ENCODE measurements at places on chromosomes 16 and 17.

- no peak for DNase-seq
Measured at GRCh38 chr17:57419940-57420550, 163.7 kb downstream of the MSI2 start.

GRCh38 chr17:80633207-80633606 lies 88.6 kb downstream of the RPTOR start:
- no peak for DNase-seq

GRCh38 chr16:85042606-85043005 lies 15.0 kb downstream of the KIAA0513 start:
- no peak for DNase-seq

DNA sequence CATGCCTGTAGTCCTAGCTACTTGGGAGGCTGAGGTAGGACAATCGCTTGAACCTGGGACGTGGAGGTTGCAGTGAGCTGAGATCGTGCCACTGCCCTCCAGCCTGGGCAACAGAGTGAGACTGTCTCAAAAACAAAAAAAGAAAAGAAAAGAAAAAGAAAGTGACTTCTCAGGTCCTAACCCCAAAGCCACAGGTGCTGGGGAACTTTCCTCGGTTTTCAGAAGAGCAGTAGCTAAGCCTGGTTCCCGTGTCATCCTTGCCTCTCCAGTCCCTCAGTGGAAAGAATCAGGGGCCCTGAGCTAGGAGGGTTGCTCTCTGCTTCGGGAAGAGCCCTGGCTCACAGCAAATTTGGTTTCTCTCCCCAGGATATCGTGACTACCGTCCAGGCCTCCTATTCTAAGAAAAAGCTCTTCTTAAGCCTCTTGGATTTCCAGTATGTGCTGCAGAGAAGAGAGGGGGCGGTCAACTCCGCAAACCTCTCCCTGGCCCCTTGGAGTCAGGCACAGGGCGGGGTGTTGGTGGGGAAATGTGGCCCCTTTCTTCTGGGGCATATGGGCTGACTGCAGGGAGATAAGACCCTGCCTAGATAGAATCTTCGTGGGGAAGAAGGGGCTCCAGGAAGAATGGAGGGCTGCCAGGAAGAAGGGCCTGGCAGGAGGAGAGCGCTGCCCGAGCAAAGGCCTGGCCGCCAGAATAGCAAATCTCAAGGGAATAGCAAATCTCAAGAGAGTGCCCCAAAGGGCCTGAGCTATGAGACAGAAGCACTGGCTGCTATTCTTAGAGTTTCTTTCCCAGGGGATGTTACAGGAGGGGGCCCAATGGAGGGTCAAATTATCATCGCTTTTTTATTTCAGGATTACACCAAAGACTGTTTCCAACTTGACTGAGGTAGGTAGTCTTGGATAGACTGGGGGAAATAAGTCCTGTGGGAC lies 8.3 kb upstream of the NLRC5 start:
- peak; percentile 63 for DNase-seq

GRCh38 chr17:44916781-44917241 lies 1.5 kb upstream of the GFAP start:
- no peak for DNase-seq

- no peak for DNase-seq
Measured at GRCh38 chr16:78102865-78103264, 3.4 kb downstream of the WWOX start.

DNA sequence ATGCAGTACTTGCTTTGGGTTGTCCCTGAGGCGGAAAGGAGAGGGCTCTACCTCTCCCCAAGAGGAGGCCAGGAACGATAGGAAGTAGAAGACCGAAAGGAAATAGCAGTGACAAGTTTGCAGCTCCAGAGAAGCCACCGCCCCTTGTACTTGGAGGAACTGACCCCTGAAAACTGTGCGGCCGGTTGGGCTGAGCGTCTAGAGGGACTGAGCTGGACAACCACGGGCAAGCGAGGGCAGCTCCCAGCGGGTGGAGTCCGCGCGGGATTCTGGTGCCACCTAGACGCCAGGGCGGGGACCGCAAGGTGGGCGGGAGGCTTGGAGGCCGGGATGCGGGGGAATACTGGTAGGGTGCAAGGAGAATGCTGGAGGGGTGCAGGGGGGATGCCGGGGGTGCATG lies 1.3 kb upstream of the SLC6A4 start:
- no peak for DNase-seq

DNA sequence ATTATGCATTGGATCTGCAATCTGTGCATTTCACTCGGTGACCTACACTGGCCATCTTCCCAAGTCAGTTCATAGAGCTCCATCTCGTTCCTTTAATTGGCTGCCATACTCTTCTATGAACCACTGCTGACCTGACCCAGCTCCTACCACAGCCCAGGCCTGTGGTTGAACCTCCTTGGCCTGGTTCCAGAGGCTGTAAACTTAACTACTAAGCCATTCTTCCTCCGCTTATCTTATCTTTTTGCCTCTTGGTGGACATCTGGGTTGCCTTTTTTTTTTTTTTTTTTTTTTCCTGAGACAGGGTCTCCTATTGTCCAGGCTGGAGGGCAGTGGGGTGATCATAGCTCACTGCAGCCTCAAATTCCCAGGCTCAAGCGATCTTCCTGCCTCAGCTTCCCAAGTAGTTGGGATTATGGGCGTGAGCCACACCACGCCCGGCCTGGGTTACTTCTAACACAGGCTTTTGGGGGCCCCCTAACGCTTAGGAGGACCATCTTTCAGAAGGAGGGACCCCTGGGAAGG lies 18.3 kb downstream of the COQ7 start:
- DNase-seq, result no peak

- DNase-seq, result no peak
Measured at GRCh38 chr16:53064081-53064578, 9.3 kb downstream of the CHD9 start.

DNA sequence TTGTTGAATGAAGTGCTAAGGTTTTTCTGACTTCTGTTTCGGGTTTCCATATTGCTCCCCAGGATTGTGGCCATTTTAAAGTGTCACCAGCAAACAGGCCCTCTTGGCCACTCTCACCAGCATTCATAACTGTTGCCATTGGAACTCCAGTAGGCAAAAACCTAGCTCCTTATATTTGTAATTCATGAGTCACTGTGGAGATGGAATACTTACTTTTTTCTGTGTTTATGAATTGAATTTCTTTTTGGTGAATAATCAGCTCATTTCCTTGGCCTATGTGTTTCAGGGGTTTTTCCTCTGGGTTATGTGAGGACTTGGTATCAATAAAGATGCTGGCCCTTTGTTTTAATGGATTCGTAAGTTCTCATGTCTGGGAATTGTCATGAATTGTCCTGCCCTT lies 255.1 kb downstream of the SNX29 start:
- no peak for DNase-seq

DNA sequence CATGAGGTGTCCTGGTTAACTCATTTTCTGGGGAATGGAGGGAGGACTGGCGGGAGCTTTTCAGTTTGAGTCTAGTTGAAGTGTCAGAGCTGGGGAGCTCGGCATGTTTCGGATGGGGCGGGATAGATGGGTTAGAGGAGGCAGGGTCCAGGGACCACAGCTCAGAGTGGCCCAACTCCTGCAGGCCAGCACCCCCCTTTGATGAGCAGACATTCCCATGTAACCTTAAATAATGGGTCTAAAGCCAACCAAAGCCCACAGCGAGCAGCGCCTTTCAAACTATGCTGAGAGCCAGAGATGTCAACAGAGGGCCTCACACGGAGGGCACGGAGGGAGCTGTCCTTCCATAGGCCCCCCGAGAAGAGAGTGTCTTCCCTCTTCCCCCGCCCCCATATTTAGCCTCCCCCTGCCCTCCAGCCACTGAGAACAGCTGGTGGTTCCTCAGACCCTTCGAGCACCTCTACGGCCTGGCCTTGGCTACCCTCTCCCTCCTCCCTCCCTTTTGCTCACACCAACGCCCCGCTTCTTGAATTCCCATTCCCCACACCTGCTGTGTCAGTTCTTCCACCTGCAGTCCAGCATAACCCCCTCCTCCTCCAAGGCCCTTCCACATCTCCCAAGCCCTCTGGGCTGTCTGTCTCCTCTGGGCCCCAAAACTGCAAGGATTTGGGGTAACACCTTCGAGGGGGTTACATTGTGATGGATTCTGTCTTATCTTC lies 21.8 kb downstream of the RAB11FIP4 start:
- DNase-seq, result no peak

- DNase-seq, result no peak
Measured at GRCh38 chr16:72182976-72183375, 11.0 kb upstream of the PMFBP1 start.

GRCh38 chr16:23333831-23334456 lies 31.8 kb downstream of the SCNN1B start:
- DNase-seq, result no peak

GRCh38 chr17:48491527-48492273 lies 39.1 kb downstream of the HOXB1 start:
- no peak for DNase-seq

DNA sequence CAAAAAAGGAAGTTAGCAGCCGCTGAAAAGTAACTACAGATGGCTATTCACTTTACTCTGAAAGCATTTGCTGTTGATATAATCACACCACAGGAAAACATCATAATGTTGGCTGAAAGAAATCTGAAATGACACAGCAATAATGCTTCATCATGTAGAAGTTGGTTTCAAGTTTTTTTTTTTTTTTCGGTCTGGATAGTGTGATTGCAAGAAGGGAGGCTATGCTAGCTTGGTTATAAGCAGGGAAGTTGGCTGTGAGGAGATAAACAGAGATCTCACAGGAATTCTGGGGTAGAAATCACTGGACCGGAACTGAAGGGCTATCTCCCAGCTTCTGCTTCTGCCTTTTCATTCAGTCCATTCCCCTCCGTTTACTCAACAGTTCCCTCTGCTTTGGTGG lies 57.9 kb downstream of the MYO1D start:
- no peak for DNase-seq
